ENCODE measurements at places on chromosomes 5 and 9.

DNA sequence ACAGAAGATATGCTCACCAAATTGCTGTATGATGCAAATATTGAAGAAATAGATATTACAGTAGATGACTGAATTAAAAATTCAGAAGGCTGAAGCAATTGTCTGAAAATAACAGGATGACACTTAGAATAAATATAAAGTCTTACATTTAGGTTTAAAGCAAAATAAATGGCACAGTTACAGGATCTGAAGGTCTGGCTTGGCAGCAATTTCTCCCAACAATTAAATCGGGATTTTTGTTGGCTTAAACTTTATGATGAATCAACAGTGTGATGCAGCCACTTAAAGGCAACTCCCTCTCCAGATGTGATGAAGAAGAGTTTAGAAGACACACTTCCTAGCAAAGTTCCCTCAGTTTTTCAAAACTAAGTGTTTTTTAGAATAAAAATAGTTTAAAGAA lies 80.5 kb downstream of the NREP start:
- no peak for DNase-seq

DNA sequence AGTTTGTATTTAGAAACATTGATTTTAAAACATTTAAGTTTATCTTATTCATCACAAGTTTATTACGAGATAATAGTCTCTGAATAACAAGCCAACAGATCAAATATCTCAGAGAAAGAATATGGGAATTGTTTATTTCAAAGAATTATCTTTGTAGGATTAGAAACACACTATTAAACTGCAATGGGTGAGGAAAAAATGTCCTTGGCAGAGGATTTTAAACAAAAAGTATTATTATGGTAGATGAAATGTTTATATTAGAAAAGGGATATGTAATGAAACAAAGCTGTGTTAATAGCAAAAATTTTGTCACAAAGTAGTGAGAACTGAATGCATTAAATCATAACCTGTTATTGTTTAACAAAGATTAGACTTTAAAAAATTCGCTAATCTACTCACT lies 1382.9 kb upstream of the DMAC1 start:
- DNase-seq = no peak

DNA sequence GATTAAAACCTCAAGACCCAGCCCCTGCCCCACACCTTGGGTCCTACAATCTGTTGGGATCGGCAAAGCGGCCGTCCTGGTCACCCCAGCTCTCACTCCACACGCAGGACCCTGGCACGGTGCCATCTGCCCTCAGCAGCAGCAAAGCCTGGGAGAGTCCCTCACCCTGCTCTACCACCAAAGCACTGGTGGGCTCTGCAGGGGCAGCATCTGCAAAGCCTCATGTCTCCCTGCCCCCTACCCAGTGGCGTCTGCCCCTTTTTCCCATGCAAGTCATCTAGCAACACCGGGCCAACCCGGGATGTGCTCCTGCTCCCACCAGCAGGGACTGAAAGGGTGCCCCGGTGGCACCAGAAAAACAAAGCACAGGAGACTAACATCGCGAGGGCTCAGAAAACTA lies 19.6 kb upstream of the CNOT6 start:
- no peak for DNase-seq

- no peak for DNase-seq
These were observed 25.4 kb downstream of the HMHB1 start for GRCh38 chr5:143837306-143837848.

- no peak for DNase-seq
These were observed 62.0 kb downstream of the MAPKAP1 start for GRCh38 chr9:125644819-125645507.

DNA sequence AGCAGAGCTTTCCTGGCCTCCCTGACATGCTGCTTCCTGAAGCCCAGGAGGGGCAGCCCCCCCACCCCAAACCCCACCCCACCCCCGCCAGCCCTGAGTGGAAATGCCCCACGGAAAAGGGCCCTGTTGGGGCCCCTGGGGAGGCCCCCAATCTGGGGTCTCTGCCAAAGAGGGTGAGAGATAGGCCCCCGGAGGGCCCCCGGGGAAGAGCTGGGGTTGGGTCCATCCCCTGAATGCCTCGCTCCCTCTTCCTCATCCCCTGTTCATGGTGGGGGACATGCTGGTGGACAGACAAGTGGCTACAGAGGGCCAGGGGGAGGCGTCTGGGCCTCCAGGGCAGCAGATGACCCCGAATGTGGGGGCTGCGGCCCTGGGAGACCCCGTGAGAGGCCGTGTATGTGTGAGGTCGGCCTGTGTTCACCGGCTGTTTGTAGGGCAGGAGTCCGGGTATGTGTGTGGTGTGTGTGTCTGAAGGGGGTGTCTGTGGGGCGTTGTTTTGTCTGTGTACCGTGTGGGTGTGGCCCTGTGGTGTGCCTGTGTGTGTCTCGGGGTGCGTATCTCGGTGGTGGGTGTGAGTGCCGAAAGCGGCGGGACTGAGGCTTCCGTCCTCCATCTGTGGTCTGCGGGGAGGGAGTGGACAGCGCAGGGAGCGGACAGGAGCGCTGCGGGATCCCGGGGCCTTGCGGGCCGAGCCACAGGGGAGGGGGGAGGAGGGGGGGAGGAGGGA lies 11.3 kb downstream of the C9orf50 start:
- peak; percentile 47 for DNase-seq

GRCh38 chr5:39201781-39202596 lies 17.4 kb downstream of the FYB1 start:
- no peak for DNase-seq

- peak; percentile 14 for DNase-seq
These were observed 175.3 kb downstream of the ARL15 start for GRCh38 chr5:54135042-54135441.

DNA sequence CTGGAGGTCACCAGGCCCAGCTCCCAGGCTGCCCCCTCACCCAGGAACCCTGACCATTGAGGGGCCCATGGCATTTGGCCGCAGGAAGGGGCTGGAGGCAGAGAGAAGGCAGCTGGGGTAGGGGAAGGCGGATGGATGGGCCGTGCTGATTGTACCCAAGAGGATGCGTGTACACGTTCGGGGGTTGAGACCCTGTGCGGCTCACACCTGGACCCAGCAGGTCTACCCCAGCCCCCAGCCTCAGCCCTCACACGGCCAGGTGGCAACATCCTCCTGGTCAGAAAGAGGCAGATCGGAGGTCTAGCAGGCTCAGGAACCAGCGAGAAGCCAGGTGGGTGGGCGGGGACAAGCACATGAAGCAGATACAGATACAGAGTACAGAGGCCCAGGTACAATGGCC lies 33.7 kb downstream of the NACC2 start:
- no peak for DNase-seq

DNA sequence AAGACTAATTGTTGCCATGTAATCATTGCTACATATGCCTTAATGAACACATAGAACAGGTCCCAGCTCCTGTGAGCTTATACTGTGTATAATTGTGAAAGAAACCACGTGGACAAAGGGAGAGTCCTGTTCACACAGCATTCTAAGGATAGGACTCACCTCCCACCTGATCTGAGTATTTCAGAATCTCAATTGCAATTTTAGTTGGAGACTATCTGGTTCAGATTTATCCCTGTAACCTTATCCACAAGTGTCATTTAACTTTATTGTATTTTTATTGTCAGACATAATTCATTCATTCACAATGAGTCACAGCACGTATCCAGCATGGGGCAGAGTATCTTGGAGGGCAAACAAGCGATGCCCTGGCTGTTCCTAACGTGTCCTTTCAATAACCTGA lies 448.3 kb downstream of the NTRK2 start:
- DNase-seq = no peak

DNA sequence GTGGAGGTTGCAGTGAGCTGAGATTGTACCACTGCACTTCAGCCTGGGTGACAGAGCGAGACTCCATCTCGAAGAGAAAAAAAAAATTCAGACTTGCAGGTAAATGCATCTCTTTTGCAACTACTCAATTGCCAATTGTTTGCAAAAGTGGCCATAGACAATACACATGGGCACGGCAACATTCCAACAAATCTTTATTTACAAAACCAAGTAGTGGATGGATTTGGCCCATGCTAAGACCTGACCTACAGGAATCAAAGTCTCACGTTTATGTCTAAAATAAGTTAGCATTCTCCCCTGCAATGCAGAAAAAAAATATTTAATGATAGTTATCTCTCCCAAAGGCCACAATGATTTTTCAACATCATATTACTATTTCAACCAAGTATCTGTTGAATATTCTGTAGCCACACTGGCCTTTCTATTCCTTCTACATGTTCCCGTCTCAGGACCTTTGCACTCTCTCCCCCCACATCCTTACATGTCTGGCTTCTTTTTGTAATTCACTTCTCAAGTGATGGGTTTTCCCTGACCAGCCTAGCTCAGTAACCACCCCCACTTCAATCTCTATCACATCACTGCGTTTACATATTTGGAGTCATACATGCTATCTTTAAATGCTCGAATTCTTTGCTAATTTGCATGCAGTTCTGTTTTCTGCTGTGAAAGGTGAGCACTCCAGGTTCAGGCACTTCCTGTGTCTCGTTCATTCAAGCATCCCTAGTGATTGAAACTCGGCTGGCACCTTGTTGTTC lies 54.2 kb downstream of the FNBP1 start:
- DNase-seq = peak; percentile 36

- DNase-seq = no peak
These were observed 175.9 kb downstream of the NSG2 start for GRCh38 chr5:174221436-174221835.

DNA sequence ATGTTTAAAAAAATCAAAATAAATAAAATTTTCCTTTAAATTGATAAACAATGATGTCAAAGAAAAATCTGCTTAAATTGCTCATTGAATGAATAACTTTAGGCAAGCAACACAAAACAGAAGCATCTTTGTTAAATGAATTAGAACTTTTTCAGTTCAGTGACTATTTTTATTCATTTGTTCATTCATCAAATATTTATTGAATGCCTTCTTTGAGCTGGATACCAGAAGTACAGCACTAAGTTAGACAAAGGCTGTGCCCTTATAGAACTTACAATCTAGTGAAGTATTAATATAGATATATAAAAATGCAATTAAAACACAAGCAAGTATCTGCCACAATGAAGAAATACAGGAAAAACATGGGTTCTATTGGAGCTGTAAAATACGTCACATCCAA lies 10.8 kb downstream of the FNIP1 start:
- no peak for DNase-seq

DNA sequence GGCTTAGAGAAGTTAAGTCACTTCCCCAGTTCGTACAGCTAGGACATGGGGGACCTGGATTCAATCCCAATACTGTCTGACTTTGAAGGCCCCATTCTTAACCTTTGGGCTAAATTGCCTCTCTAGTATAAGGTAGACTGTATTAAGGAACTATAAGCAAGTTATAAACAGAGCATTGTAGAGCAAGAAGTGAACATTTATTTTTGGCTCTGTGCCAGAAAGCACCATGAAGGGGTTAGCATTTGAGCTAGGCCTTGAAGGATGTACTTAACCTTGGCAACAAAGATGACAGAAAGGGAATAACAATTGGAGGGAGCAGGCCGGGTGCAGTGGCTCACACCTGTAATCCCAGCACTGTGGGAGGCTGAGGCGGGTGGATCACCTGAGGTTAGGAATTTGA lies 32.8 kb downstream of the GALNT10 start:
- no peak for DNase-seq

DNA sequence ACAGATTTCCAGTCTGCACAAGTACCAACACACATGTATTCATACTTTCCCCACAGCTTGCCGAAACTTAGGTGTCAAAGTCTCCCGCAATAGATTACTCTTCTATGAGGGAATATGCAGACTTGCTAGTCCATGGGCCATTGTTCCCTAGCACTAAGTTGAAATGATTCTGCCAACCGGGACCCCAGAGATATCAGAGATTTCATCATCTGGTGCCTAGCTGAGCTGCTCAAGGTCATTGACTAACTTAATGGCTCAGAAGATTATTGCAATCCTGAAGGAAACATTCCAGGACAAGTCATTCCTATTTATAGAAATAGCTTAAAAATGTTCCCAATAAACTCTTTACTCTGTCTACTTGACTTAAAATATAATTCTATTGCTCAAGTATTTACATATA lies 202.6 kb downstream of the PIK3R1 start:
- no peak for DNase-seq

GRCh38 chr5:110343616-110344015 lies 382.9 kb downstream of the TMEM232 start:
- DNase-seq = no peak

DNA sequence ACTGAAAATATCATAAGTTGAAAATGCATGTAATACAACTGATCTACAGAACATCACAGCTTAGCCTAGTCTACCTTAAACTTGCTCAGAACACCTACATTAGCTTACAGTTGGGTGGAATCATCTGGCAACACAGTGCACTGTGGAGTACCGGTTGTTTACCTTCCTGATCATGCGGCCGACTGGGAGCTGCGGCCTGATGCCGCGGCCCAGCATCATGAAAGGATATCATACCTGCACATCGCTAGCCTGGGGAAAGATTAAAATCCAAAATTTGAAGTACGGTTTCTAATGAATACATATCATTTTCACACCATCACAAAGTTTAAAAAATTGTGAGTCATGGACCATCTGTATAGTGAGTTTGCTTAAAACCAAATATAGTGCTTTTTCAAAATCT lies 1.8 kb downstream of the HACD4 start:
- DNase-seq = no peak

DNA sequence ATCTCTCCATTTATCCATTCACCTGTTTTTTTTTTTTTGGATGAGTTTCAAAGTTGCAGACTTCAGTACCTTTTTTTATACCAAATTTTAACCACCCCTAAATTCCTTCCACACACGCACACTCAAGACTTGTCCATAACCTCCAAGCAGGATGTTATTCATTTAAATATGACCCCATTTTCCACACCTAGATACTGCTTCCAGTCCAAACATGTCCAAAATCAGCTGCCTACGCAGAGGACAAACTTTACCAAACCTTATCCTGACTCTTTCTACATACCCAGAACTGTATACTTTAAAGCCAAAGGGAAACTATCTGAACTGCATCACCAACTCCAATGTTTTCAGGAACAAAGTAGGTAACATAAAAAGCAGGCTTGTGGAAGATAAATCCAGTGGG lies 36.0 kb upstream of the FYB1 start:
- DNase-seq = no peak

- DNase-seq = no peak
These were observed 157.0 kb downstream of the DENND1A start for GRCh38 chr9:123772967-123773366.

GRCh38 chr5:60821488-60822284 lies 22.4 kb downstream of the ELOVL7 start:
- no peak for DNase-seq

DNA sequence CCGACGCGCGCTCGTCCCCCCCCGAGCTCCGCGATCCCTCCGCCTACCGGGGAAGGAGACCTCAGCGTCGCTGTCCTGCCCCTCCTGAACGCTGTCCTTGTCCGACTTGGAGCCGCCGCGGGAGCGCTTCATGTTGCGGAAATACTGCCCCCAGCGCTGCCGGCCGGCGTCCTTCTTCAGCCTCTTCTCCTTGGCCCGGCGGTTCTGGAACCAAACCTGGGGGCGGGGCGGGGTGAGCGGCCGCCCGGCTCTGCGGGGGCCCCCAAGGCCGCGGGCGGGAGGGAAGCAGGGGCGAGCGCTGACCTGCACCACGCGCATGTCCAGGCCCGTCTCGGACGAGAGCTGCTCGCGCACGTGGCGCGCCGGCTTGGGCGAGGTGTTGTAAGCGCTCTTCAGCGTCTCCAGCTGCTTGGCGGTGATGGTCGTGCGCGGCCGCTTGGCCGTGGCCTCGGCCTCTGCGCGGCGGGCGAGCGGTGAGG lies 6.3 kb downstream of the LHX3 start:
- DNase-seq = no peak

Data from mesendoderm (in vitro differentiated cells).